ENCODE measurements at places on chromosomes 7 and 10.

DNA sequence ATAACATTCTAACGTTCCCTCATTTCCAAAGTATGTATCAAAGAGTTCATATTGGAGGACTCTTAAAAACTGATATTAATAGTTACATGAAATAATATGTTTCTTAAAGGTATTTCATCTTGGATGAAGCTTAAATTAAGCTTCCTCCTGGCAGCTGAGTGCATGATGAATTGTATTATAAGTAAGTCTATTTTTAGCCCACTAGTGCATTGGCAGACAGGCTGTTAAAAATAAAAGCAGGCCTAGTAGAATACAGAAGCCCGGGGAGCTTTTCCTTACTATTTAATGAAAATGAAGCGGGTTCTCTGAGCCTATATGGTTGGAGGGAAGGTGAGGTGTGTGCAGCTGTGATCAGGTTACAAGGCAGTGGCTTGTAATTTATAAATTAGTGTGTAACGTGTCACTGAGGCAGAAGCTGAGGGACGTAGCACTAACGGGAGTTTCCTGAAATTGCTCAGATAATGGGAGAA, 130.7 kb upstream of the KMT2E start:
- DNase-seq, result no peak

GRCh38 chr7:50217821-50218281, 86.7 kb upstream of the IKZF1 start:
- no peak for DNase-seq

GRCh38 chr7:139746652-139747051, 31.1 kb downstream of the HIPK2 start:
- no peak for DNase-seq

- DNase-seq, result peak; percentile 2
Measured at GRCh38 chr7:142188846-142189245, 69.0 kb downstream of the PRSS58 start.

- no peak for DNase-seq
Measured at GRCh38 chr7:69929622-69930021, 331.3 kb downstream of the AUTS2 start.

- DNase-seq, result no peak
Measured at GRCh38 chr10:71974489-71975021, 10.4 kb downstream of the CHST3 start.

- DNase-seq, result no peak
Measured at GRCh38 chr10:78916227-78916626, 152.5 kb upstream of the ZMIZ1 start.

- DNase-seq, result peak; percentile 89
Measured at GRCh38 chr7:22066522-22066921, 120.8 kb upstream of the CDCA7L start.

GRCh38 chr7:12975412-12975811, 288.0 kb downstream of the ARL4A start:
- DNase-seq, result no peak

DNA sequence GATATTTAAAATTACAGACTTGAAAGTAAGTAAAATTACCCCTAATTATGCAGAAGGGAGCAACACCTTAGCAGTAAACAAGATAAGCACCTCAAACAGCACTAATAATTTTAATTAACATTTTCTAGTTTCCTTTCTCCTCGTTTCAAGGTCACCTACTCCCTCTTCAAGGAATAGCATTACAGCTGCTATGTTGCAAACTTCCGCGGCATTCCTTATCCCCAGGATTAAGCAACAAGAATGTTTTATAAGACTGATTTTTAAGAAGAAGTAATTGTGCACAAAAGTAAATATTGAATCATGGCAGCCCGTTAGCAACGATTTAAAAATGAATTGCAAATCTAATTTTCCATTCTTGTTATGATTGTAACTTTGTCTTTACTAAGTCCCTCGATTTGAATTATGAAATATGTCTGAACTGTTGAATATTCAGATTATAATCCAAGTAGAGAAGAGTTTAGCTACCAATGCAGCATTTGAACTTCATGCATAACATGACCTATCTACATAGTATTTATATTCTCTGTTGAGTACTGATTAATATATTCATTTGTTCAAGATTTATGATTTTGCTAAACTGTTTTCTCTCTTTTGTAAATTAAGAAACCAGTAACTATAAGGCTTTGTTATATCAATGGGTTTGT, 593.5 kb upstream of the MGMT start:
- DNase-seq, result no peak

GRCh38 chr7:72405871-72406270, 6.3 kb downstream of the CALN1 start:
- DNase-seq, result no peak

DNA sequence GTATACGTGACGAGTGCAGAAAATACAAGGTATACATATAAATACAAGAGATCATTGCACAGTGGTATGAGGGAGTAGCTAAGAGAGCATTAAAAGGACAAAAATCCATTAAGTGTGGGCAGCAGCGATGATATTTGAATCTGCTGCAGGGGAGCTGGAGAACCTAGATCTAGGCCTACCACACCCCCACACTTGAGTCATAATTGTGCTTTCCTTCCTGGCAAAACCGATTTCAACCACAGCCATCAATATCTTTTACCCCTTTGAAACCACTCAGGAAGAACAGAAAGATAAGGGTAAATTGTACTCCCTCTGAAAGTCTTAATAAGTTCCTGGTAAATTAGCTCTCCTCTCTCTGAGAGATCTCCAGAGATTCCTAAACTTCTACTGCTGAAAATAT, 345.0 kb downstream of the SORCS1 start:
- no peak for DNase-seq

DNA sequence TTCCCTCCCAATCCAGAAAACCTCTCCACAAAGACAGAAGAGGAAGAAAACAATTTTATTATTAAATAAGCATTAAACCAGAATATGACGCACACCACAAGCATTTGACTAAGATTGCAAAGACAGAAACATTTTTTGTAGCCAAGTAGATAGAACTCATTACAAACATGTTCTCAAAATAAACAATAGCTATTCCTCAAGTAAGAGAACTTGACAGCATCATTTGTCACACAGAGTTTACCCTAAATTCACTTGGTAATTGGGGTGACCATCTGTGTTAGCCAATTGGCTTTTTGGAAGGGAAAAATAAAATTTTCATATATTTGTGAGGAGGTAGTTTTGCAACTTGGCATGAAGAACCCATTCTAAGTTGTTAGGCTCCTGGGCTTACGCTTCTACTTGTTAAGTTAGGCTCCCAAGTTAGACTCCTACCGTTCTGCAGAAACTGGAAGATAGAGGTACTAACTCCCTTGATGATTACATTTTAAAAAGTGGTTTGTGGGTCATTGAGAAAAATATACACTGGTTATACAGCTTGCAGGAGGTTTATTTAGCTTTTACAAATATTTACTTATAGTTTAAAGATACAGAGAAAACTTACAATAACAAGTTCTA, 618.6 kb upstream of the CNTNAP2 start:
- no peak for DNase-seq

DNA sequence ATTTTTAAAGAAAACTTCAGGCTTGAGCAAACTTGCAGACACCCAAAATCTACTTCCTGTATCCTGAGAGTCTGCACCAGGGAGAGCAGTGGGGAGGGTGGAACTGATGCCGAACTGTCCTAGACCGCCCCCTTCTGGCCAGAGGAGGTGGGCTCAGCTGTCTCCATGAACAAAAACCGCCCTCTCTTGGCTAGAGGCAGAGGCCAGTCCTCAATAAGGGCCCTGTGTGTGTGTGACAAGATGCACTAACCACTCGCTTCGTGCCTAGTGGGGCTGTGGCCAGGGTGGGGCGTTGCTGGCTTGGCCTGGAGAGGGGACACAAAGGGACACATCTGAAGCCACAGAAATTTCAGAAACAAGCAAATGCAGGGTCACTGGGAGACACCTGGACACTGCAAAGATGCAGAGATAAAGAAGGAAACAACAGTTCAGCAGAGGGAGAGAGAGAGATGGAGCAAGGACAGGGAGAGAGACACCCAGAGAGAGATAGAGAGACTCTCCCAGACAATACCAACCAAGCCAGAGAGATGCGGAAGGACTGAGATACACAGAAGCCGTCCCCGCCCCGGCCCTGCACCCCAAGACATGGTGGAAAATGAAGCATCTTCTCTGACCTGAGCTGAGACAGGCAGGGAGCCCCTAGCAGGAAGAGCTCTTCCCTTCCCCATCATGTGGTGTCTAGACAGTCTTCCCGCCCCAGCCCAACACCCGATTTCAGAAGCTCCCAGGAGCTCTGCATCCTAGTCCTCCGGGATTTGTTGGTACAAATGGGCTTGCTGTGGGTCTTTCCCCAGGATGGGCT, 22.7 kb upstream of the FXYD4 start:
- DNase-seq, result peak; percentile 46

DNA sequence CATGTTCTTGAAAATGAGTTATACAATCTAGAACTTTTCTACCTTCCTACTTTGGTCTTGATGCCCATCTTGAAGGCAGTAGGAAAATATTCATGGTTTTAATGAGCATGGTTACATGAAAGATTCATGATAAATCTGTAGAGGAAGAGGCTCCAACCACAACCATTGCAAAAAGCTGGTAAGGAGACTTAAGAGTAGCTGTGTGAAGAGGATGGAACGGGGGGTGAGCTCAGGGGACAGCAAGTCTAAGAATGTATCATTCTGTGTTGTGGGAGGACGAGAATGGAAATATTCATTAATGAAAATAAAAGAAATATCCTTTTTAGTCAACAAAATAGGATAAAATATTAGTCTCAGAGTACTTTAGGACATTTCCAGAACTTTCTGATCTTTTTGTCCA, 81.1 kb downstream of the BMPER start:
- no peak for DNase-seq

GRCh38 chr10:70478191-70479164, at the start of gene PALD1:
Gene PALD1 (plus strand): TSS chr10:70478767. CDS start chr10:70525952, 47,185 bp downstream.
- DNase-seq, result no peak

- DNase-seq, result no peak
Measured at GRCh38 chr10:132786884-132787494, 1.0 kb upstream of the NKX6-2 start.

GRCh38 chr7:13407911-13408310, 581.6 kb downstream of the ETV1 start:
- no peak for DNase-seq

DNA sequence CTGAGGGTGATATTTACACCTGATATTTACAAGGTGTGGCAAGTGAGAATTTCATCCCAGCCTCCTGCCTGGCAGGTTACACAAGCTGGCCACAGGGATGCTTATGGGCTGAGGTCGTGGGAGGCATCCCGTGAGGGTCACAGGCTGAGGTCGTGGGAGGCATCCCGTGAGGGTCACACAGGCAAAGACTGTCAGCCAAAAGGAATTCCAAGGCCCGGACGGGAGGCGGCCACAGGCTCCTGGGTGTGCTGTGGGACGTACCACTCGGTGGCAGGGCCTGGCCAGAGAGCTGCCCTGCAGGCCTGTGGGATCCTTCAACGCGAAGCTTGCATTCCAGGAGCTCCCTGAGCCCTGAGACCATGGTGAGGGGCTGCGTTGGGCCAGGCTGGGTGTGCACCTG, 460.6 kb downstream of the DNAJB6 start:
- DNase-seq, result no peak

DNA sequence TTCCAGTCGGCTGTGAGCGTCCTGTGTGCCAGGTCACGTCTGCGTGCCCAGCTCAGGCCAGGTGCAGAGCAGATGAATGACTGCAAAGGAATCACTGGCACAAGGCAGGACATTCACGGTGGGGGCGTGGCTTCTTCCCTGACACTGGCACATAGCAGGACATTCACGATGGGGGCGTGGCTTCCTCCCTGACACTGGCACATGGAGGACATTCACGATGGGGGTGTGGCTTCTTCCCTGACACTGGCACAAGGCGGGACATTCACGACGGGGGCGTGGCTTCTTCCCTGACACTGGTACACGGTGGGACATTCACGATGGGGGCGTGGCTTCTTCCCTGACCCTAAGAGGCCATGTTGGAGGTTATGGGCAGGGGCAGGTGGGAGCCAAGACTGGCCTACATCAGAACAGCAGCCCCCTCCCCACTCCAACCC, 64.3 kb downstream of the MYL10 start:
- DNase-seq, result no peak

DNA sequence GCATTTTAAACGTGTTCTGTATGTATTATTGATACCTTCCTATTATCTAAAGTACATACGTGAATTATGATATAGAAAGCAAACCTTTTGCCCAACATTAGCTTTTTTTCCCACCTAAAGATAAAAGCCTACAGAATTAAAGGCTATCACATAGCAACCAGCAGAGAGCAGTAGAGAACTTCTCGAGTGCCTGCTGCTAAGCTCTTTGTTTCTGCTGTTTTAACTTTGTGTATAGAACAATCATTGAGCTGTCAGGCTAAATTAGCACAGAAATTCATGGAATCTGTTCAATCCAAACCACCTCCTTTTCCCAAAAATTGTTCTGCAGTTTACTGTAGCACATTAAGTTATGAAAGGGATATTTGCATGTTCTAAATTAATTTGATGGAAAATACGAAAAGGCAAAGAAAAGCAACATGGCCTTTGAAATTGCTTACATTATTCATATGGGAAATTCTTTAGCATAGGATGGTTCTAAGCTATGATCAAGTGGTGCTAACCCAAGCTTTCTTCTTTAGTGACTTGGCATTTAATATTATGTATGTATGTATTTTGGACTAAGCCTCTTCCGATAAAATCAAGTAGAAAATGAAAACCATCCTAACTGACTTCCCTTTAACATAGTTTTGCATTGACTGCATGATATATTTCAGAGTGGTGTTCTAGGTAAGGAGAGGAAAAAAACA, 1288.5 kb downstream of the GATA3 start:
- no peak for DNase-seq

DNA sequence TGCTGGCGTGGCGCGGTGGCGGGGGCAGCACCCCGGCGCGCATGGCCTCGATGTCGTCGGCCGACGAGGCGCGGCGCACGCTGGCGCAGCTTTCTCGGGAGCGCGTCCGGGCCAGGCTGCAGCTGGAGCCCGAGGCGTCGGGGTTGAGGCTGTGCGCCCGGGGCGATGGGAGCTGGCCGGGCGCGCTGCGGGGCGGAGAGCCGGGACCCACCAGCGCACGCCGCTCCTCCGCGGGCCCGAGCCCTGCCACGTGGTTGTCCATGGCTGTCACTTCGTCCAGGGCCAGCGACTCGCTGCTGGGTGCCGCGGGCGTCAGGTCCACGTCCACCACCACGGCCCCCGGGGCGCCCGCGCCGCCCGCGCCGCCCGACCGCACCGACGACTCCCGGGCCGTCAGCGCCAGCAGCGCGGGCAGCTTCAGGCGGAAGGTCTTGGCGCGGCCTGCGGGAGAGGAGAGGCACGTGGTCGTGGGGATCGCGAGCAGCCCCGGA, 20.0 kb downstream of the KCNH2 start:
- DNase-seq, result no peak

- no peak for DNase-seq
Measured at GRCh38 chr10:62214364-62214874, 54.2 kb downstream of the RTKN2 start.

- DNase-seq, result no peak
Measured at GRCh38 chr10:54650547-54650946, 150.5 kb downstream of the PCDH15 start.

- no peak for DNase-seq
Measured at GRCh38 chr7:2575733-2576340, 17.1 kb downstream of the IQCE start.

DNA sequence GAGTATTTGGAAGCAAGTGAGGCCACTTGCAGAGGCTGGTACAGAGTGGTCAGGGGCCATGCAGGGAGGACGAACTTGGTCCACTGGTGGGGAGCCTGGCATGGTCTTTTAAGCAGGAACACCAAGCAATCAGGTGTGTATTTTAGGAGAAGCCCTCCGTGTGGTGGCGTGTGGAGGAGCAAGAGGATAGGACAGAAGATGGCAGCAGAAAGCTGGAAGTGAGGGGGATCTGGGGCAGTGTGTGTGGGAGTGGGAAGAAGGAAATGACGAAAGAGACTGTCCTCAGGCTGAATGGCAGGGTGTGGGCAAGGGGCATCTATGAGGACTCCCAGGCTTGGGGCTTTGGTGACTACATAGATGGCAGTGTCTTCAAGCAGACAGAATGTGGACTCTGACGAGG, 51.2 kb downstream of the TEX36 start:
- no peak for DNase-seq

- DNase-seq, result no peak
Measured at GRCh38 chr10:133299224-133299623, 9.4 kb downstream of the TUBGCP2 start.
